ENCODE measurements at places on chromosomes 3 and 15. TPM values are rescaled to one million over a fixed set of nuclear protein-coding genes. Genes with fewer than 3 reads are reported as not detected.

The WDR49 gene
- 0.08 TPM for total RNA-seq

- no peaks in the 10 kb centered on the region for H3K36me3 ChIP-seq
- peaks cover 37% of the 10 kb centered on the region for H3K27me3 ChIP-seq
- H3K4me3 ChIP-seq: peak within 1 kb of the TSS; percentile 63
- no peak within 1 kb of the TSS for H3K27ac ChIP-seq
- peak; percentile 77 for DNase-seq
These were observed at the start of gene APBA2 for GRCh38 chr15:28885630-28886430. Gene APBA2 (plus strand): TSS chr15:28885974. CDS start chr15:29053885, 167,911 bp downstream.

DNA sequence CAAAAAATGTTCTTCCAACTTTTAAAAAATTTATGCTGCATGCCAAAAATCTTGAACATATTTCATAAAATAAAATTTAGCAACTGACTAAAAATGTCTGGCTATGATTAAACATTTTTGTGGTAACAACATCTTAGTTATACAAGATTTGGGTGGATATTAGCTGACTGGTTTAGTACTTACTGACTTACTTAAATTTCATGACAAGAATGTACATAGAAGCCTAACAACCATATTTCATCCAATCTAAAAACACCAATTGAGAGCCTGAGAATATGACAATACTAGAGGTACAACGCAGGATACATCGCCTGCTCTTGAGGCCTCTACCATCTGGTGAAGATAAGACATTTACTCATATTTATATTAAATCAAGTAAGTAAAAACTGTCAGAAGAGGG lies 34.6 kb downstream of the GNB4 start:
- no peak overlapping the region for H3K27ac ChIP-seq
- no peaks in the 10 kb centered on the region for H3K27me3 ChIP-seq
- H3K4me1 ChIP-seq: no peaks in the 10 kb centered on the region
- no peaks in the 10 kb centered on the region for H3K36me3 ChIP-seq
- DNase-seq: no peak

DNA sequence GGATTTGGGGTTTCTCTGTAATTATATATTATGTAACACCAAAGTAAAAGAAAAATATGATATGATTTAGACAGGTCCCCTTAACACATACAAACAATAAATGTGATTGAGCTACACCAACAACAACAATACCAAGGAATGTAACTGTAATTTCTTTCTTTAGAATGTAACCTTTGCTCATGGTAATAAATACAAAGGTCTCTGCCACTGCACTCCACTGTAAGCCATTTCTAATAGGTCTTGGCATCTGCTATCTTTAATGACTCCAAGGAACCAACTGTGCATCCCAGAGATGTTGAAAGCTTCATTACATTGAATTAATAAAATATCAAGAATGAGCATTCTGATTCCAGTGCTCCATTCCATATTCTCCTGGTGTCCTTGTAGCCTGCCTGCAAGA lies 88.8 kb downstream of the PDZRN3 start:
- no peak overlapping the region for H3K4me3 ChIP-seq
- H3K4me1 ChIP-seq: peaks cover 5% of the 10 kb centered on the region
- H3K27ac ChIP-seq: no peak overlapping the region
- DNase-seq: no peak
- H3K36me3 ChIP-seq: no peaks in the 10 kb centered on the region

DNA sequence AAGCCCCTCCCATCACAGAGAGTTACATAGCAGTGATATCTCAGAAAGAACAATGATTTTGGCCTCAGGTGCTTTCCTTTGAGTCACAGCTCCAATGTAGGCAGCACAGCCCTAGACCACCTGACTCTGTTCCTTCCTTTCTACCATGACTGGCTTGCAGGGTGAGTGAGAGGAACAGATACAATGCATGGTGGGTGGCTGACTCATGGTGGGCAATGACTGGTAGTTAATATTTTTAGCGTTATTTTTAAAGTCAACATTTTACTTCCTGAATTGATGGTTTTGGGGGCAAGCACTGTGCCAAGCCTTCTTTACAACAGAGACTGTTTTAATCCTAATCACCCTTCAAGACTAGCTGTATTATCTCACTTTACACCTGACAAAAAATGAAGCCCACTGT lies 32.8 kb upstream of the ST3GAL6 start:
- H3K4me3 ChIP-seq: no peak overlapping the region
- no peak overlapping the region for H3K27ac ChIP-seq
- H3K4me1 ChIP-seq: peaks cover 20% of the 10 kb centered on the region
- H3K36me3 ChIP-seq: no peaks in the 10 kb centered on the region
- peaks cover 50% of the 10 kb centered on the region for H3K27me3 ChIP-seq
- no peak for DNase-seq

GRCh38 chr3:8560366-8561007 lies 58.9 kb downstream of the LMCD1 start:
- peaks cover 1% of the 10 kb centered on the region for H3K4me1 ChIP-seq
- no peak overlapping the region for H3K27ac ChIP-seq
- no peak overlapping the region for H3K4me3 ChIP-seq

GRCh38 chr15:75107908-75108838 lies 84.8 kb downstream of the PPCDC start:
- H3K27me3 ChIP-seq: no peaks in the 10 kb centered on the region
- H3K36me3 ChIP-seq: no peaks in the 10 kb centered on the region
- no peaks in the 10 kb centered on the region for H3K4me1 ChIP-seq
- no peak overlapping the region for H3K4me3 ChIP-seq
- H3K27ac ChIP-seq: no peak overlapping the region

DNA sequence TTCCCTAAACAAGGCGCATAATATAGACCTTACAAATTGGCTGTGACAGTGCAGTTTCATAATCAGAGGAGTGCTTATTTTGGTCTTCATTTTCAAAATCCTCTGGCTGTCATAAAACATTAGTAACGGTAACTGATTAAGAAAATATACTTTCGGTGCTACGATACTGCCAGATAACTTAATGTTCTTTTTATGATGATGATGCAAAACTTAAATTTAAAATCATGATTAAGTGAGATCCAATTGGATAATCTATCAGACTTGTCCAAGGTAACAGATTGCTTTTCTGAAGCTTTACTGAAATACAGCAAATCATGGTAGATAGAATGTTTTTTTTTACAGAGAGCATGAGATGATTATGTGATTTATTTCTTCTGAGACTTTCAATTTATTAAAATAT lies 364.2 kb upstream of the CNTN3 start:
- no peak overlapping the region for H3K4me3 ChIP-seq
- no peaks in the 10 kb centered on the region for H3K27me3 ChIP-seq
- no peaks in the 10 kb centered on the region for H3K36me3 ChIP-seq
- no peak overlapping the region for H3K27ac ChIP-seq
- no peak for DNase-seq

GRCh38 chr15:86317384-86317740 lies 237.7 kb downstream of the AGBL1 start:
- peaks cover 6% of the 10 kb centered on the region for H3K4me1 ChIP-seq
- no peaks in the 10 kb centered on the region for H3K27me3 ChIP-seq
- H3K27ac ChIP-seq: no peak overlapping the region
- H3K36me3 ChIP-seq: no peaks in the 10 kb centered on the region

- peak; percentile 69 for DNase-seq
- H3K36me3 ChIP-seq: no peaks in the 10 kb centered on the region
- peak overlapping the region; percentile 56 for H3K4me3 ChIP-seq
- peak overlapping the region; percentile 77 for H3K27ac ChIP-seq
These were observed 91.5 kb upstream of the CHD2 start for GRCh38 chr15:92808598-92809063.

DNA sequence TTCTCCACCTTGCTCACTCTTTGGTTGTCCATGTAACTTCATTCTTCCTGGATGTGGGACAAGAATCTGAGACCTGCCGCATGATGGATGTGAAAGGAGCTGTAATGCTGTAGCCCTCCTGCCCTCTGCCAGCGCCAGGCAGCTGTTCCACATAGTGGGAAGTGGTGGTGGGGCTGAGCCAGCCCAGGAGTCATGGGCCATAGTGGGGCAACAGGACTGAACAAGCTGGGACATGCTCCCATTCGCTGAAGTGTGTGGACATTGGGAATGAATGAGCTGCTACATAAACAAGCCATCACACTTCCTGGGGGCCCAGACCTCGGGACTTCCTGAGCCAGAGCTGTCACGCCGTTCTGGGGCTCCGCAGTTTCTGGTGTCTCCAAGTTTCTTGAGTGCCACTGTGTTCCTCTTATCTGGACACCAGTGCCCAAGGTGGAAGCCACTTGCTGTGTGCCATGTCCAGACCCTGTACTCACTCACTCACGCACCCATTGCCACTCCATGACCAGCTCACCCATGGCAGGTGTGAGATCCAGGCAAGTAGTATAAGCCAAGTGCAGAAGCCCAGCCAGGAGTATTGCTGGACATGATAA lies 624.3 kb upstream of the EPHA6 start:
- no peaks in the 10 kb centered on the region for H3K4me1 ChIP-seq
- H3K36me3 ChIP-seq: no peaks in the 10 kb centered on the region
- H3K27me3 ChIP-seq: no peaks in the 10 kb centered on the region

- H3K36me3 ChIP-seq: peaks cover 13% of the 10 kb centered on the region
- H3K4me3 ChIP-seq: no peak overlapping the region
- no peaks in the 10 kb centered on the region for H3K27me3 ChIP-seq
- DNase-seq: no peak
- H3K4me1 ChIP-seq: no peaks in the 10 kb centered on the region
- H3K27ac ChIP-seq: no peak overlapping the region
These were observed 220.0 kb upstream of the GRM7 start for GRCh38 chr3:6640907-6641306.

DNA sequence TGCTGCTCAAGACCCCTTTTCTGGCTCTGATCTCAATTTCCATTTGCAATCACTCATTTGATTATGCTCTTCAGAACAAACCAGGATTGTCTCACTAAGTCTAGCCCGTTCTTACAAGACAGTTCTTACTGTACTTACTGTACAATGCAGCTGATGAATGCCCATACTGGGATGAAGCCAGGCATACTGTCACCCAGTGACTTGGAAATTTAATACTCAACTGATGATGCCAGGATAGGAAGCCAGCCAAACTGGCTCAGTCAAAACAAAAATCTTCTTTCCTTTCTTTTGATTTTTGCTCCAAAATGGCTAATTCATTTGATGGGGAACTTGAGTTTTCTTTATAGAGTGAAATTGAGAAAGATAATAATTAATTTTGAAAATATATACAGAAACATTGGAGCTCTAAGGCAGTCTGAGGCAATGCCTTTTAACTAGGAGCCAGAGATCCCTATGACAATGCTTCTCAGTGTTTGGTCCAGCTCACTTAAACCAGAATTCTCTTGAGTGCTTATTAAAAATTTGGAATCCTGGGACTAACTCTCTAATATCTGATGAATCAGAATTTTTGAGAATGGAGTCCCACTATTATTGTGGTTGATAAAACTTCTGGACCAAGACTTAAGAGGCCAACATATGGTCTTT lies 265.6 kb upstream of the THBS1 start:
- no peaks in the 10 kb centered on the region for H3K4me1 ChIP-seq
- H3K36me3 ChIP-seq: no peaks in the 10 kb centered on the region
- H3K27ac ChIP-seq: no peak overlapping the region
- H3K4me3 ChIP-seq: no peak overlapping the region
- no peak for DNase-seq
- no peaks in the 10 kb centered on the region for H3K27me3 ChIP-seq

- H3K27ac ChIP-seq: no peak overlapping the region
- H3K4me1 ChIP-seq: peaks cover 11% of the 10 kb centered on the region
- no peaks in the 10 kb centered on the region for H3K36me3 ChIP-seq
- peaks cover under 1% of the 10 kb centered on the region for H3K27me3 ChIP-seq
These were observed 7.6 kb upstream of the KLF15 start for GRCh38 chr3:126364731-126365301.

GRCh38 chr15:94069844-94070243 lies 161.5 kb upstream of the MCTP2 start:
- no peaks in the 10 kb centered on the region for H3K27me3 ChIP-seq
- DNase-seq: no peak
- H3K36me3 ChIP-seq: no peaks in the 10 kb centered on the region
- H3K4me1 ChIP-seq: no peaks in the 10 kb centered on the region
- H3K27ac ChIP-seq: no peak overlapping the region
- no peak overlapping the region for H3K4me3 ChIP-seq

The SLC25A36 gene
- total RNA-seq: 135 TPM

DNA sequence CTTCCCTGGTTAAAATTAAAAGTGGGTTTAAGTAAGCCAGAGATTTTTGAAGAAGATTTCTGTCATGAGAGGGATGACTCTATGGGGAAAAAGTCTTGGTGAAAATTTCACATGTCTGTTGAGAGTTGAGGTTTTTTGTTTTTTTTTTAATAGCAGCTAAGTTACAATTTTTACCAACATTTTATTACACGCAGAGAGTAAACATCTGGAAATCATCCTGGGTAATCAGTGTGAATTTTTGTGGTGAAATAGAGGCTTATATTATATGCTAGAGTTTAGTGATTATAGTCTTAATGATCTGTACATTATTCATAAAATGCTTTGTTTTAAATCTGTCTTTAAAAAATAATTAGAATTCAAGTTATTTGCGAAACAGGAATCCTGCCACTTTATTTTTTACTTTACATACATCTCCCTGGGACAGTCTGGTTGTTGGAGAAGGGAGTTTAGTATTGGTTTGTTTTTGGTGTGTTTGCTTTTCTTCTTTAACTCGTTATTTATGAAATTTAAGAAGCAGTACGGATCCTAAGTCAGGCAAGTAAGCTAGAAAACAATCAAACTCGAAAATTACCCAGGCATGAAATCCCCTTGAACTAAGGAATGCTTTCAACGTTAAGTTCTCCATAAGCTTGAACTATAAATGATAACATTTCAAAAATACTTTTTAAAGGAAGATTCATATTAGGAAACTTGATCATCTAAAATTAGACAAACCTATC lies 143.4 kb upstream of the TSC22D2 start:
- no peaks in the 10 kb centered on the region for H3K27me3 ChIP-seq
- H3K4me3 ChIP-seq: no peak overlapping the region

The CXCR6 gene
- not detected for total RNA-seq

The PRR20G gene
- not detected for total RNA-seq

The FGF7 gene
- total RNA-seq: 0.03 TPM

DNA sequence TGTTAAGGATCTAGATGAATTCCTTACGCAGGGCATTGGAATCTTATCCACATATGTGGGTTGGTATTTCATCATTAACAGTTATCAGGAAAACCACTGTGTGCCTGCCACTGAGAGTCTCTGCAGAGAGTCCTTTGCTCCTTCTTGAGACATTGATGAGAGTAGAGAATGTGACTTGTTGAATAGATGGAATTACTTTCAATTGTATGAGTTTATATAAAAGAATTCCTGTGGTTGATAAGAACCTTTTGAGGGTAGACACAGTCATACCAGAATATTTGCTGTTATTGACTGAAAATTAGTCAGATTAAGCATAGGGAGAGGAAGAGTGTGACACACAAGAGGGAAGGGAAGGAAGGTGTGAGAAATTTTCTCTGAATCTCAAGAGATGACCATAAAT lies 30.8 kb downstream of the ARHGEF26 start:
- H3K27me3 ChIP-seq: no peaks in the 10 kb centered on the region
- H3K4me3 ChIP-seq: no peak overlapping the region
- no peak overlapping the region for H3K27ac ChIP-seq
- 0 out of 2 replicates have a peak, but pooled peaks cover 11% of the 10 kb centered on the region for H3K36me3 ChIP-seq

The MUC13 gene
- not detected for total RNA-seq

Measured in GM23338 (cell line).